Mesenchymal stem cell (in vitro differentiated cells and primary cell): ENCODE measurements at places on chromosomes 11 and 22.

DNA sequence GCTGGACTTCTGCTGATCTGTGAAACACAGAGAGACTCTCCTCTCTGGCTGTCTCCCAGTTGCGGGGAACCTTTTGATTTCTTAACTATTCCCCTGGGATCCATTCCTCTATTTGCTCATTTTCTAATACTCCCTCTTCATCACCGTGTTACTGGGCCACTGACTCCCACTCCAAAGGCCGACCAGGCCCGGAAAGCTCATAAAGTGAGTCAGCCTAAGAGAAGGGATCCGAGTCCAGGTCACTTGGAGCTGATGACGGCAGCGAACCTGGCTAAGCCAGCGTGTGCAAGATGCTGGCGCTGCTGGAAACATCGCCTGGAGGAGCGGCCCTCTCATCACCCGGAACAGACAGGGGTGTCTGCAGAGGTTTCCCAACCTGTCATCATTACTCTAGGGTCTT, 112.8 kb downstream of the FBXO7 start:
- no peak for DNase-seq

GRCh38 chr11:60918939-60919265, 4.9 kb downstream of the TMEM109 start:
- DNase-seq: peak; percentile 61

- DNase-seq: no peak
These were observed 181.0 kb downstream of the TENM4 start for GRCh38 chr11:79259800-79260199.

GRCh38 chr11:19994672-19995071, 165.6 kb downstream of the DBX1 start:
- no peak for DNase-seq

DNA sequence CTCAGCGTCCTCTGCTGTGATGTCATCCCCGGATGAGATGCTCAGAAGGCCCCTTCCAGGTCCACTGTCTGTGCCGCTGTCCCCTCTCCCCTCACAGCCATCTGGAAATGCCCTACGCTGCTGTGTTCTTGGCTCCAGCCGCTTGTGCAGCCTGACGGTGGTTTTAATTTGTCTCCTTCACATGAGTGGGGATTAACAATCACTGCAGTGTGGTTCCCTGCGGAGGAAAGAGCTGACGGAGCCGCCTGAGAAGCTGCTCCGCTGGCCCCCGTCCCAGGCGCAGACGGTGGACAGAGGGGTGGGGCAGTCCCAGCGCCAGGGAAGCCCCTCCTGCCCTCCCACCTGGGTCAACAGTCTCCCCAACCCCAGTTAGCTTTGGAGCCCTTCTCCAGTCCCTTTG, 67.5 kb upstream of the PHF21B start:
- no peak for DNase-seq

GRCh38 chr11:5796541-5796940, 5.5 kb upstream of the OR52N1 start:
- no peak for DNase-seq

GRCh38 chr11:76770642-76771445, 12.3 kb upstream of the TSKU start:
- peak; percentile 99 for DNase-seq

GRCh38 chr11:11806586-11806985, 35.2 kb upstream of the USP47 start:
- DNase-seq: no peak

- no peak for DNase-seq
These were observed 6.1 kb upstream of the SSTR3 start for GRCh38 chr22:37218399-37218770.

DNA sequence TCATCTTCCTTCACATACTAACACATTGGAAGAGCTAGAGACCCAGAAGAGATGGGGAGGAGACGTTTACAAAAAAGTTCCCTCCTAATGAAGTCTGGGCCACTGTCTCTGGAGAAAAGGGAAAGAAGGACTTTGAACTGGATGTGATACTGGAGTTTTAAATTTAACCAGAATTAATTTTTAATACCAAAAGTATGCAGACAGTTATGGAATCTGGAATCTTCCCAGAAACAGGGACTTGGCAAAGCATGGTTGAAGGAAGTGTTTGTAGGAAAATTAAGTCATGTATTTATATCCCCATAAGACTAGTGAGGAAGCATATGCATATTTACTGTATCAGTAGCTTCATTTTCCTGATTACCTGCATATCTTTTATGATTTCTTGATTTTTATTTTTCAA, 215.5 kb downstream of the TTC28 start:
- DNase-seq: no peak

DNA sequence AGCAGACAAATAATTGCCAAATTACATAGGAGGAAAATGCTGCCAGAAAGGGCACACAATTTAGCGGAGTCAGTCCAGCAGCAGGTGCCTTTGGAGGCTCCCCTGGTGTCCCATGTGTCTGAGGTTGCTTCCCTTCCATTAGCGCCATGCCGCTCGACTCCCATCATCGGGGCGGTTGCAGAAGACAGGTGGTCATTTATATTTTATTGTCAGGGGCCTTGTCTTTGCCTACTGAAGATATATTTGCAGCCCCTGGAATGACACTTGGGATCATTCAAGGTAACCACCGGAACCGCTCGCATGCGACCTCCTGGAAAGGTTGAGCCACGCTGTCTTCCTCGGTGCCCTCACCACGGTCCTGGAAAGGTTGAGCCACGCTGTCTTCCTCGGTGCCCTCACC, 298.3 kb downstream of the TBC1D22A start:
- no peak for DNase-seq

- no peak for DNase-seq
These were observed 88.1 kb downstream of the RTL6 start for GRCh38 chr22:44409974-44410316.

DNA sequence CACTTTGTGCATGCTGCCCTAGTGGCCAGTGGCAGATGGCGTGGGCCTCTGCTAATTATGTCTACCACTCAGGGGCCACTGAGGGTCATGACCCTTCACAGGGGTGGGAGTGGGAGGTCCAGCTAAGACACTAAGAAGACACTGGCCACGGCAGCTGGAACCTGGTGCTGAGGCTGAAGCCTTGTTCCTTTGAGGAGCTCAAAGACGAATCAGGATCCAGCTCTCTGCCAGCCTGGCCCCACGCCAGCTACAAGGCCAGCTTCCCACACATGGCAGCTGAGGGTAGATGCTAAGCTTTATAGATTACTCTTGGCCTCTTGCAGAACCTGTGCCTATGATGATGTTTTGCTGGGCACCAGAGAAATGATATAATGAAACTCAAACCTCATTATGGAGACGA, 226.3 kb downstream of the DSCAML1 start:
- no peak for DNase-seq

GRCh38 chr11:14413307-14414069, 54.5 kb upstream of the RRAS2 start:
- DNase-seq: no peak

DNA sequence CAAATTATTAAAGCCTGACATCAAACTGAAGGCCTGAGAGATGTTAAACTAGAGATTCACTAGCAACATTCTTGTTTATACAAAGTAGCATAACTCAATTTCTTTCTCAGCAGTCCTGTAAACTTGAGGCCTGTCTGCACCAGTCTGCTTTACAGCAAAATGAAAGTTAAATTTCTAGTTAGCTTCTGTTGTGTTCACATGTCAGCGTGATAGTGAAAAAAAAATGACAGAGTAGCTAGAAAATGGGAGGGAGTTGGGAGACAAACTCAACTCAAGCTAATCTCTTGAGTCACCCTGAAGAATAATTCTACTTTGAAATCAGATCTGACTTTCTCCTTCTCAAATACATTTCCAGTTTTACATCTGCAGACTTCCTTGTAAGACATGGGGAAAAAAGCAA, 6.5 kb downstream of the RBFOX2 start:
- peak; percentile 87 for DNase-seq

DNA sequence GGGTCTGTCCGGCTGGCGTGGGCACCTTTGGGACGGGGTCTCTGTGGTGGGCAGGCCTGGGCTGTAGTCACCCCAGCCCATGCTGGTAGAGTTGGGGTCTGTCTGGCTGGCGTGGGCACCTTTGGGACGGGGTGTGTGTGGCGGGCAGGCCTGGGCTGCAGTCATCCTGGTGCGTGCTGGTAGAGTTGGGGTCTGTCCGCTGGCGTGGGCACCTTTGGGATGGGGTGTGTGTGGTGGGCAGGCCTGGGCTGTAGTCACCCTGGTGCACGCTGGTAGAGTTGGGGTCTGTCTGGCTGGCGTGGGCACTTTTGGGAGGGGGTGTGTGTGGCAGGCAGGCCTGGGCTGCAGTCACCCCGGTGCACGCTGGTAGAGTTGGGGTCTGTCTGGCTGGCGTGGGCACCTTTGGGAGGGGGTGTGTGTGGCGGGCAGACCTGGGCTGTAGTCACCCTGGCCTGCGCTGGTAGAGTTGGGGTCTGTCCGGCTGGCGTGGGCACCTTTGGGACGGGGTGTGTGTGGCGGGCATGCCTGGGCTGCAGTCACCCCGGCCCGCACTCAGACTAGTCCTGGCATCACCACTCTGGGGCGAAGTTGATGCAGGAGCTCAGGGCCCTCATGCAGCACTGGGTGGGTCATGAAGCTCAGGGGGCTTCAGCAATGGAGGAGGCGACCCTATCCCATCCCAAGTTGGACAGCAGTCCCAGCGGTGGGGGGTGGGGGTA, 19.3 kb downstream of the PRR33 start:
- DNase-seq: no peak

- no peak for DNase-seq
These were observed 23.2 kb downstream of the DERL3 start for GRCh38 chr22:23815541-23816155.

GRCh38 chr11:46333394-46333947, 13.8 kb upstream of the DGKZ start:
- no peak for DNase-seq

GRCh38 chr11:76030968-76031590, 175.2 kb downstream of the WNT11 start:
- DNase-seq: no peak

GRCh38 chr11:107457205-107457557, 444 bp downstream of the CWF19L2 start:
- DNase-seq: no peak

- DNase-seq: peak; percentile 48
These were observed 43.9 kb downstream of the CCDC34 start for GRCh38 chr11:27319072-27319471.

DNA sequence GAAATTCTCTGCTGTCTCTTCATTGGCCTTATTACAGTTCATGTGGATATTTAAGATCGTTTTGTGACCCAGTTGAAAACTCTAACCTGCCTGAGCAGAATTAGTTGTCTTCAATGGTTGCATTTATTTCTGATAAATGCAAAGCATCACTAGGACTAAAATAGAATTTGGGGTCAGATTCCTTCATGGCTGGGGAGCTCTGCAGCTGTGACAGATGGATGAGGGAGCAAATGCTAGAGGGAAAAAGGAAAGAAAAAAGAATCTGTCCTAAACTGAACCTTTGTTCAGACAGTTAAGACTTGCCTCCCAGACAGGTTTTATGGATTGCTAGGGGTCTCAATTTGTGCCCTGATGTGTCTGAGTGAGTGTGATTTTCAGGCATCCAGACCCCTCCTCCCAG, 113.0 kb downstream of the SYT9 start:
- DNase-seq: no peak

- no peak for DNase-seq
These were observed 25.0 kb upstream of the EED start for GRCh38 chr11:86219311-86220193.

GRCh38 chr11:93084727-93085505, 112.9 kb downstream of the SLC36A4 start:
- no peak for DNase-seq

GRCh38 chr22:30680991-30681770, 13.5 kb upstream of the OSBP2 start:
- DNase-seq: no peak

DNA sequence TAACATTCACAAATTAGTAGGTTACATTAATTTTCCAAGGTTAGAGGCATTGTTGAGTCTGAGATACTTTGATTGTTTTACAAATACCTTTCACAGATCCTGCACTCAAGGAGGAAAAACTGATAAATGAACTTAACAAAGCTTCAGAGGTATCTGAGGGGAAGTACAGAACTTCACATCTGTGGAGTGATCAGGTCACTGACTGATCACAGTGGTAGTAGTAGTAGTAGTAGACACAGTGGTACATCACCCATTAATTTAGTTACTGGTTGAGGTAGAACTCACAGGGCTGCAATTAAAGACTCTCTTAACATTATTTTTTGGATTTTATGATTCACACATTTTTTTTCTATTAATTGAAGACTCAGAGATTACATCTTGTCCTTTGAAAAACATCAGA, 56.7 kb downstream of the DCUN1D5 start:
- DNase-seq: no peak

DNA sequence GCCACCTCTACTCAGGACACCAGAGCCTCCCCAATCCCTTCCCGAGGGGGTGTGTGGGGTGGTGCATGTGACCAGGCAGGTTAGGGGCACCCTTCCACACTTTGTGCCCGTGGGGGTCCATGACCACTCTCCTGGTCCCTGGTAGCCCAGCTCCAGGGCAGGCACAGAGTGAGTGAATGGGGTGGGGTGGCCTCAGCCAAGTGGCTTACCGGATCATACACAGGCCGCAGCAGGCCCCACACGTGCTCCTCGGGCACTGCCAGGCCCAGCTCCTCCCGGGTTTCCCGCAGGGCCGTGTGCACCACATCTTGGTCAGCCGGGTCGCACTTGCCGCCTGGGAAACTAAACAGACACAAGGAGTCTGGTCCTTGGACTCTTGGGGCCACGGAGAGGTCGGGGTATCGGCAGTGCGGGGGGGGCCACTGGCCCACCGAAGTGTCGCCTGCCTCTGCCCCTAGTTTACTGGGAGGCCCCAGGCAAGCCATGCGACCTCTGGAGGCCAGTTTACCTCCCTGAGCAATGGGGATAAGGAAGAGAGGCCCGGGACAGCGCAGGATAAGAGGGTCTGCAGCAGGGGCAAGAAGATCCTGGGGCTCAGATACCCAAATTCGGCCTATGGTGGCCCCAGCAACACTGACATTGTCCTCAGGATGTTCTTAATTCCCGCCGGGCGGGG, 889 bp downstream of the NUDT8 start:
- no peak for DNase-seq

- DNase-seq: no peak
These were observed 50.9 kb downstream of the APIP start for GRCh38 chr11:34865261-34865660.
